ENCODE measurements at places on chromosomes 1 and 21.

DNA sequence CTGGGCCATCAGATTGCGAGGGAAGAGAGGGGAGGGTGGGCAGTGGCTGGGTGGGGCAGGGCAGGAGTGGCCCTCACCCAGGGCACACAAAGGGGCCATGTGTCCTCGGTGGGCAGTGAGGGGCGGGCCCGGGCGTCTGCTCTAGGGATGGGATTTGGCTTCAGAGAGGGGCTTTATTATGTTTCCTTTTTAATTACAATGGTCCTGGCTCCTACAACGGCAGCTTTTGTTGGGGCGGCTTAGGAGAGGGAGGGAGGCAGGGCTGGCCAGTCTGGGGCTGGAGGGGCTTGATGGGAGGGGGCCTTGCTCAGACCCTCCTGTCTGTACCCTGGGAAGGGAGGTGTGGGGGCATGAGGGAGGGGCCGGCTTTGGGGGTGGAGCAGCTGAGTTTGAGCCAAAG, 102.8 kb upstream of the WNT4 start:
- DNase-seq = no peak

- DNase-seq = no peak
Measured at GRCh38 chr1:89834083-89834704, 13.4 kb downstream of the LRRC8D start.

GRCh38 chr1:236502972-236503639, 20.7 kb upstream of the LGALS8 start:
- DNase-seq = no peak

DNA sequence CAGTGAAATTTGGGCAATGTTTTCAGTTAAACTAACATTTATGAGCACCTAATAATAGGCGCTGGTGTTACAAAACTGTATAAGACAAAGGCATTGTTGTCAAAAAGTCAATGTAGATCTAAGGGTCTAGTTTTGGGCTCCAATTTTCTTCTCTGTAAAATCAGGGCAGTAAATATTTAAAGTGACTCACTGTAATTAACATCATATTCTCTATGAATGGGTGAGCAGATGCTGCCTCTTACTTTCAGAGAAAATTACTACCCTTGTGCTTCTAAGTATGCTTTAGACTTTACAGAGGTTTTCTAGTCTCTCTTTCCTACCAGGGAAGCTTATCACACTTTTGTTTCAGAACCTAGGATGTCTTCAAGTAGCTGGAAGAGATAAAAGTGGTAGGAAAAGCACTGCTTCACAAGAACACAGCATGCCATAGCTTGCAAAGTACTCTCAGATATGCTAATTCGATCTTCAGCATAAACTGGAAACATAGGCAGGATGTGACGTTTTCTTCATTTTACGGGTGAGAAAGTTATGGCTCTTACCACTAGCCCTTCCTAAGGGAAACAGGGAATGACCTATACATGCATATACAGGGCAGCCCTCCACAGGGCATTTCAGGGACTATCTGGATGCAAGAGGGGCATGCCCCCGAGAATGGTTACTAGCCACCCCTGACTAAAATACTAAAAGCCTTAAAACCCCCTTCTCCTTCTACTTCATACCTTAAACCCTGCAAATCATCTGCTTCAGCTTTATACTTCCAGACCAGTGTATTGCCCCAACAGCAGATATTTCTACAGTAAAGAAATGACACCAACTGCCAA, 2.6 kb downstream of the C1orf116 start:
- DNase-seq = no peak

GRCh38 chr1:18795002-18795689, 64.3 kb downstream of the TAS1R2 start:
- DNase-seq = no peak

DNA sequence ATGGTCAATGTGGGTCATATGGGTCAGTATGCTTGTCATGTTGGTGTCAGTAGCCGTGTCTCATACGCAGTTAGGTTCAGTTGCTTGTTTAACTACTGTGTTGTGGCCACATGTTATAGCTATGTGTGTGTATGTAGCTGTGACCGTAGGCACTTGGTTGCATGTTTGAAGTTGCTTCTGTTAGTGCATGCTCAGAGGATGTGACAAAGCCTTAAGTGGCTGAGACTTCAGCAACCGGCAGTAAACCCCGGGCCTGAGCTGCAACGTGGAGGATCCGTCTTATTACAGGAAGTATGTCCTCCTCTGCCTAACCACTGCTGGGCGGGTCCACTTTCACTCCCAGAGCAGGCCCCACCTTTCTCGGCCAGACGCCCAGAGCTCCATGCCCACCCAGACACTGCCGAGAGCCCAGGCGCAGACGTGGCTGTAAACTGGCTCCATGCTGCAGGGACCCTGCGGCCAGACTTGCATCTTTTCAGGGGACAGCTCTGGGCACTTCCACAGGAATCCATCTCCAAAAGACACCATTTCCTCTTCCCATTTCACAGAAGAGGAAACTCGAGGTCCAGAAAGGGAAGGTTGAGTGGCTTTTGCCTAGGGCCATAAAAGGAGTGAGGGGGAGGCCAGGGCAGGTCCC, 2.2 kb downstream of the TCEA3 start:
- peak; percentile 13 for DNase-seq

- DNase-seq = no peak
Measured at GRCh38 chr1:85275701-85276214, 674 bp downstream of the BCL10 start.

GRCh38 chr1:24830680-24831272, 85.5 kb downstream of the CLIC4 start:
- DNase-seq = peak; percentile 62
